ENCODE measurements at places on chromosomes 4 and X.
A peak's percentile ranks its signal among the peaks of the same experiment; 100 is the strongest.

DNA sequence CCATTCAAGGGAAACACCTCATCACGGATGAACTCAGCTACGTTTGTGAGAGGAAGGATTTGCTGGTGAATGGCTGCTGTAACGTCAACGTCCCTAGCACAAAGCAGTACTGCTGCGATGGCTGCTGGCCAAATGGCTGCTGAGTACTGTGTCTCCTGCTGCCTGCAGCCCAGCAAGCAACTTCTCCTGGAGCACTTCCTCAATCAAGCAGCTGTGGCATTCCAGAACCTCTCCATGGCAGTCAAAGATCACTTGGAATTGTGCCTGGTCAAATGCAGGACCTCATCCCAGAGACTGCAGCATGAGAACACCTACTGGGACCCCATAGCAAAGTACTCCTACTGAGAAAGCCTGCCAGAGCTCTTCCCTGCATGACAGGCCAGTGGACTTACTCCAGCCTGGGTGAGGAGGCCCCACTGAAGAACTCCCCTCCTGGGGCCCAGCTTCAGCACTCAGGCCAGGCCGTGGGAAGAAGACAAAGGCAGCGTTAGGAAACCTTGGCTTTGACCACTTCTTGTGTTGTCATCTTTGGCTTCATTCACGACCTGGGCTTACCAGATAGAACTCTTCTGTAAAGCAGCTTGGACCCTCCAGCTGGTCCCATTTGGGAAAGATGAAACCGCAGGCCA lies 244.3 kb downstream of the RBMX2 start:
- no peak for DNase-seq

- DNase-seq, result no peak
Measured at GRCh38 chr4:77154761-77155499, 2.1 kb upstream of the CCNG2 start.

GRCh38 chr4:43242606-43243005 lies 350.1 kb downstream of the GRXCR1 start:
- no peak for DNase-seq

DNA sequence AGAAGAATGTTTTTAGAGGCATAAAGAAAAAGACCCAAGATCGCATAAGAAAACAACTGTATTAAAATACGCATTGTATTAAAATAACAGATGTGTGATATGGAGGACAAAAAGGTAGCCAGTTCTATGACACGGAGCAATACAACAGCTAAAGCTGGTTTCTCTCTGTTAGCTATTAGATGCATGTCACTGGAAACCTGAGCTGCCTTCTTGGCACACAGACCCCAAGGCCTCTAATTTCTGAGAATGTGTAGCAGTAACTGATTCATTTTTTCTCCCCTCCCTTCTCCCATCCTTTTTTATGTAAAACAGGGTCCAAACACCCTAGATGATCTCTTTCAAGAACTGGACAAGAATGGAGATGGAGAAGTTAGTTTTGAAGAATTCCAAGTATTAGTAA lies 4.1 kb downstream of the S100G start:
- no peak for DNase-seq

DNA sequence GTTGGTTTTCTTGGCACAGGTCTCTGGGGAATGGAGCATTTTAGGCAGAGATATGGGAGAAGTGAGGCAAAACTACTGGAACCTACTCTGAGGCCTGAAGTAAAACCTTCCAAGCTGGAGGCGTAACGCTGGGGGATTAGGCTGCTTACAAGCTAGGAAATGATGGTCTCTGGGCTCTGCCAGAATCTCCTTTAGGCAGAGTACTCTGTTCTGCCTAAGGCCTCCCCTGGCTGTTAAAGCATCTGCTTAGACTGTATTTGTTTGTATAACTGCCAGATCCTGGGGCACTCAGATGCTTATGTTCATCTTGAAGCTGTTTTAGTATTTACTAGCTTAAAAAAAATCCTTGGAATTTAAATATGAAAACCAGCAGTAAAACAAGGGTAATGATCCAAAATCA lies 822.2 kb downstream of the RPA4 start:
- no peak for DNase-seq

DNA sequence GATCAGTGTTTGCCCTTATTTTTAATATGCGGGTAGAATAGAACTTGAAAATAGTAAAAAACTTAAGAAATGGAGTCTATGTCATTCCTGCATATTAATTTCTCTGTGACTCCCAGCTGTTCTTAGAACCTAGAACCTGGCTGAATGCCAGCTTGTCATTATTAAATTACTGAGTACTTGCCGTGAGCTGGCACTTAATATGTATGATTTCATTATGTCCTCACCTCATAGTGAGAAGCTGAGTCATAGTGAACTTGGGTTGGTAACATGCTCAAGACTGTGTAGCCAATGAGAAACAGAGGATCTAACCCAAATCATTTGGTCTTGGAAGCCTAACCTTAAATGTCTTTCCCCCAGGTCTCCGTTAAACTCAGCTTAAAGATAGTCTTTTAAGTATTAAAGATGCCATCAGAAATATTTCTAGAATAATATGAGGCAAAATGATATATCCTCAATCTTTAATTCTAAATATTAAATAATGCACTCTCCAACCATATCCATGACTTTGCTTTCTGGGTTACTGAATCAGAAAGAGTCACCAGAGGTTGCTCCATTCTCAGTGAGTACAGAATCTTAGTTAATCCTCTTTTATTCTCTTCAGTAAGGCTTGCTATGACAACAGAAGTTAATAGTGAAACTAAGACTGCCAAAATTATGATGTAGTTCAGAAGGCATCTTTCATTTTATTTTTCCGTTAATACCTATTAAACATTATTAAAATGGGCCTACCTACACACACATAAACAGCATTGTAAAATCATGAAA lies 58.6 kb upstream of the TLL1 start:
- no peak for DNase-seq

DNA sequence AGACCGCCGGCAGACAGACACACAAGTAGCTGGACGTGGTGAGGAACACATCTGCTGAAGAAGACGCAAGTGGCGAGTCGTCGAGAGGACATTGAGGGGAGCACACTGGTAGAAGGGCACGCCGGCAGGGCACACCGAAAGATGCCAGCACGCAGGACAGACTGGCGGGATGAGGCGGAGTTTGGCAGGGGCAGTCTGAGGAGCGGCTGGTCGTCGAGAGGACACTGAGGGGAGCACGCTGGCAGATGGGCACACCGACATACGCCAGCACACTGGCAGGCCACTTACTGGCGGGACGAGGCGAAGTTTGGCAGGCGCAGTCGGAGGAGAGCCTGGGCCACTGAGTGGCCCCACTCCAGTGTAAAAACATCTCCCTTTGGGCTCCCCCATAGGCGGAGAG lies 42.1 kb downstream of the RASGEF1B start:
- no peak for DNase-seq

DNA sequence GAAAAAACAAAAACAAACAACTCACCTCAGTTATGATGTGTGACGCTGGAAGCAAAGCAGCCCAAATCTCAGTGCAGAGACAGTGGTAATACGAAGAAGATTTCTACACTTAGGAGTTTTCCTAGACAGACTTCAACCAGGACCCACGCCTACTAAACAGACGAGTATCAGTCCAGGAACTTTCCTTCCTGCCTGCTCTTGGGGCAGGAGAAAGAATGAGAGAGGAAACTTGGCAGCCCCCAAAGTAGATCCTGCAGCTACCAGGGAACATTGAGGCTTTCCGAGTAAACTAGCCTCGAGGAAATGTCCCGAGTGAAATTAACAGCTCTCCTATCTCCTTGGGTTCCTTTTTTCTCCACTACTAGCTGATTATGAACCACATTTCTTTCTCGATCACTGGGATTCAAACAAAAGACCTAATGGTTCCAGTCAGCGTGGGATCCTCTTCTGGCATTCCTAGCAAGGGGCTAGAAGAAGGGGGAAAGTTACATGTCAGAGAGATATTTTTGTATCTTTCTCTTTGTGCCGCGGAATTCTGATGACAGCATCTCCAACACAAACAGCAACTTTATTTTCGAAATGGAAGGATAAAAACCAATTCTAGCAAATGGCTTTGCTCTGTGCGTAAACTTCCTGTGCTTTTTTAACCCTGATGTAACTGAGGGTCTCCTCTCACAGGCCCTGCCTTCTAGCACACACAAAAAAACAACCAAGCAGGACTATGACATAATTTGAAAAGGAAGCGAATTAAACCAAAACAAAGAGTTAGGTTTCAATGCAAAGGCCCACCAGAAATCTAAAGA lies 53.2 kb downstream of the PPM1K start:
- DNase-seq, result no peak

DNA sequence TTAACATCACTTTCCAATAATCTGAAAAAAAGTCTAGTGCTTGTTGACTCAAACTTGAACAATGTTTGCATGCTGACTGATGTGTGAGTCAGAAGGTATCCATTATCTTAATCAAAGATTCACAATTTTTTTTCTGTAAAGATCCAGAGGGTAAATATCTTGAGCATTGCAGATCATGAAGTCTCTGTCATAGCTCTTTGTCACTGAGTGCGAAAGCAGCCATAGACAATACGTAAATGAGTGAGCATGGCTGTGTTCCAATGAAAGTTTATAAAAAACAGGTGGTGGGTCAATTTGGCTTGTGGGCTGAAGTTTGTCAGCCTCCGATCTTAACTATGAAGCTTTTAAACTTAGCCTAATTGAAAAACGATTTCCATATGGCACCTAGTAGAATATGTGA lies 37.7 kb downstream of the NHS start:
- no peak for DNase-seq

- no peak for DNase-seq
Measured at GRCh38 chr4:118114720-118115119, 80.4 kb downstream of the NDST3 start.

GRCh38 chrX:101417190-101417589 lies 9.2 kb downstream of the HNRNPH2 start:
- DNase-seq, result peak; percentile 40

GRCh38 chrX:83022020-83022419 lies 486.1 kb upstream of the POU3F4 start:
- DNase-seq, result no peak

DNA sequence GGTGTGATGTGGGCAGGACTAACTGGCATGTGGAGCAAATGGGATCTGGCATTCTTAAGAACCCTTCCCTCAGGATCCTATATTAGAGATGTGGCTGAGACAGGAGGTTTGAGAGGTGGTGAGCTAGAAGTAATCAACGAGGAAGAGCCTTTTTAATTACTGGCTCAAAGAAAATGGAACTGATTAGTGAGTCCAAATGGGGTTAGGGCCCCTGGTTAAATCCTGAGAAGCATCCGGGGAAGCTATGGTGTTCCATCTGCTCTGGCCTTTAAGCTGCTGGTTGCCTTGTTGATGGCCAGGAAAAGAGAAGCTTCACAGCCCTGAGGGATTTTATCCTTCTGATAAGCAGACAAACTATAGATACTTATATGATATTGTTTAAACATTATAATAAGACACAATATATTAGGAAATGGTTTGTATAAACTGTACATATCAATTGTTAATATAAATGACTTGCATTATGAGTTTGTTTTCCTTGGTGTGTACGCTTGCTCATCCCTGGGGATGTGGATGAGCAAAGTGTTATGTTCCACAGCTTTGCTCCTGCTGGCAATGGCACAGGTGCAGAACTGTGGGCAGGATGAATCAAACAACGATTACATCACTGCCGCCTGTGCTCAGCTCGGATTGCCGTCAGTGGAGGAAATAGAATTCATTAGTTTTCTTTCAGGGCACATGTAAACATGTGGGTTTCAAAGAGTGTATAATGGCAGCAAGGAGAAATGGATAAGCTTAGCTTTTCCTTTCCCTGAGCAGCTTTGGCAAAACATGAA lies 328.6 kb upstream of the ARX start:
- DNase-seq, result no peak

GRCh38 chr4:118957722-118958445 lies 69.2 kb downstream of the SYNPO2 start:
- no peak for DNase-seq

DNA sequence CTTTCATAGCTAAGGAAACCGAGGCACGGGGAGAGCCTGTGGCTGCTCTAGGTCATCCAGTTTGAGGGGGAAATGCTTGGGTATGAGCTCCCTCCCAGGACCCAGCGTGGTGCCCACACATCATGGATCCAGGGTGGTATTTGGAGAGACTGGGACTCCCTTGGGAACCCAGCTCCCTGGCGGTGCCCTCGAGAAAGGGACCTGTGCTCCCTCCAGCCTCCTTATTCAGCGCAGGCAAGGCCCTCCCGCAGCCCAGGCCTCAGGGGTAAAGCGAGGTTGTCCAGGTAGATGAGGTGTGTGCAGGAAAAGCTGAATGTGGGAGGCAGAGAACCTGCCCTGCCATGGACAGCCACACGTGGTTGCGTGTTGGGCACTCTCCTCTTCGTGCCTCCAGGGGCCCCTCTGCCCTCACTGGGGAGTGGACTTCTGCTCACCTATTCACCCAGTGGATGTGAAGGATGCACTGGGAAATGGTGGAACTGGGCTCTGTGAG lies 53.8 kb upstream of the GPR78 start:
- DNase-seq, result no peak

DNA sequence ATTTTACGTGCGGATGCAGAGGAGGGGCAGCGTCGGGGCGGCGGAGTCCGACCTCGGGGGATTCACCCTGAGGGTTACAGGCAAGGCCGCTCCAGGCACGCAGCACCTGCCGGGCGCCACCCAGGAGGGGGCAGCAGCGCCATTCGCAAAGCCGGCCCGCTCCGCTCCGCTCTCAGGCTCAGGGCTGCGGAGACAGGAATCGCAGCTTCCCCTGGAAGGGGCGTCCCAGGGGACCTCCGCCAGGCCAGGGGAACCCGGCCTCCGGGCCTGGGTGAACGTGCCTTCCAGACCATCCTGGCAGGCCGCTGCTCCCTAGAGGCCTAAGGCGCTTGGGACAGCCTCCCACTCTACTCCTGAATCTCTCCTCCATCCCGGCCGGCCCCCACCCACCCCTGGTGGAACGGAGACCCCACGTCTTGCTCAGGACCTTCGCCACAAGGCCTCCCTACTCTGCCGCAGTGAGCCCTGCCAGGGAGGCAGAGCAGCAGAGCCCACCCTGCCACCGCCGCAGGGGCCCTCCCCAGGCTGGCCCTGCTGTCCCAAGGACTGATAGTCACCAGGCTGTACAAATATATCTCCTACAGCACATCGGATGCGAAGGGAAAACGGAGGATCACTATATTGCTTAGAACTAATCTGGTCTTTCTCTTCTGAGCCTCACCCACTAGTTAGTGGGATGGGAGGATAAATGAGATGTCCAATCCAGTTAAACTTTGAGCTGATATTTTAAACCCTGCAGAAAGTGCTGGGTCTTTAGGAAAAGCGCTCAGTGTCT lies 115.0 kb downstream of the SMIM20 start:
- DNase-seq, result peak; percentile 42

GRCh38 chr4:25088093-25088952 lies 57.6 kb upstream of the LGI2 start:
- peak; percentile 65 for DNase-seq

GRCh38 chrX:13607331-13607995 lies 38.1 kb downstream of the EGFL6 start:
- no peak for DNase-seq

- no peak for DNase-seq
Measured at GRCh38 chrX:13023567-13023966, 20.9 kb downstream of the FAM9C start.

GRCh38 chrX:54043056-54043455 lies 1.2 kb downstream of the PHF8 start:
- DNase-seq, result no peak

DNA sequence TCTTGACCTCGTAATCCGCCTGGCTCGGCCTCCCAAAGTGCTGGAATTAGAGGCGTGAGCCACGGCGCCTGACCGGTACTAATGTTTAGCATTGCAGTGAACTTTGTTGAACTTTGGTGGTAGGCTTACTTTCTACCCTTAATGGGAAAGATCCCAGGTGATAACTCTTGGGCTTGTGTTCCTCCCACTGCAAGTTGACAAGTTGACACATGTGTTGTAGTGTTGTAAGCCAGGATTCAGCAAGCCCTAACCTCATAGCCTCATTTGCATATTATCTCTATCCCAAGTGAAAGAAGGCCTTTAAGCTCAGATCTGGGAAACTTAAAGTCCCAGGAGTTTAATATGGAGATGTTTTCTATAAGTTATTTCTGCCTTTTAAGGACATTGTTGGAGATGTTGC lies 80.0 kb upstream of the CLCN4 start:
- DNase-seq, result no peak
